ENCODE measurements at places on chromosomes 1 and 21.

- no peak for DNase-seq
Observed at GRCh38 chr1:101088431-101088830, 62.8 kb upstream of the DPH5 start.

DNA sequence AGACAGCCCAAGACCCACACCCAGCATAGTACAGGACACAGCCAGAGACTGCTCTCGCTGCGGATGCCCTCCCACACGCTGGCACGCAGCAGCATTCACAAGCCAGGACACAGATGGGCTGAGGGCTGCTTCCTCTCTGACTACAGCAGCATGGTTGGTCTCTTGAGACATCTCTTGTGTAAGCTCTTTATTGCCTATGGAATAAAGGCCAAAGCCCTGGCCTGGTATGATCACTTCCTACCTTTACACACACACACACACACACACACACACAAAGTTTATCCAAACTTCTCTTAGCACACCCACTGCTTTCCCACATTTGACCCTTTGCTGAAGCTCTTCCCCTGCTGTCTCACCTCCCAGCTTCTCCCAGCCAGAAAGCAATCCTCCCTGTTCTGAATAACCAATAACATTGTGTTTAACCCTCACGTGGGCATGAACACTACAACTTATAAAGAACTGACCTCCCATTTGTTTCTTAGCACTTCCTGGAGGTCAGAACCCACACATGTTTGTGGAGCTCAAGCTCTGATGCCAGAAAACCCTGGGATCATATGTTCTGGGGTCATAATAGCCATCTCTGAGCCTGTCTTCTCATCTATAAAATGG lies 1.2 kb upstream of the LUZP1 start:
- DNase-seq = peak; percentile 57

DNA sequence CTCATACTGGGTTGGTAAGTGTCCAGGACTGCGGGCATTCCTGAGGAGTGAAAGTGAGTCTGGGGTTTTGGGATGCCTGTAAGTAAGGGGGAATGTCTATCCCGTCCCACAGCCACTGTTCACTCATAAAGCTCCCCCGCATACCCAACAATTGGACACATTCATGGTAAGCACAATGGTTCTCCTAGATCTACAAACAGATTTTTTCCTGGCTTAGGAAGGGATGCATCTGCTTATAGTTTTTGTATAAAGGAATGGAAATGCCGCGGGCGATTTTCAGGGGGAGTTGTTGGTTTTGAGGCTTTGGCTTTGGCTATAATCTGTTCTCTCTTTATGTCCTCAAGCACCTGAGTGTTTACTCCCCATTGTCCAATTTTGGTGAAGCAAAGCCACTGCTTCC lies 7.1 kb downstream of the ERVH48-1 start:
- no peak for DNase-seq

- DNase-seq = no peak
Observed at GRCh38 chr1:238950784-238951183, 435.6 kb upstream of the CHRM3 start.

DNA sequence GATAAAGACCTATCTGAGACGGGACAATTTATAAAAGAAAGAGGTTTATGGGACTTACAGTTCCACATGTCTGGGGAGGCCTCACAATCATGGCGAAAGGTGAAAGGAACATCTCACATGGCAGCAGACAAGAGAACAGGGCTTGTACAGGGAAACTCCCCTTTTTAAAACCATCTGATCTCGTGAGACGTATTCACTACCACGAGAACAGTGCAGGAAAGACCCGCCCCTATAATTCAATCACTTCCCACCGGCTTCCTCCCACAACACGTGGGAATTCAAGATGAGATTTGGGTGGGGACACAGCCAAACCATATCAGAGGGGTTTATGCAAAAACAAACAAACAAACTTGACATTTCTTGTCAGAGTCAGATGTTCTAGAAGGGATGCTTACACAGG lies 89.7 kb downstream of the PLPP3 start:
- DNase-seq = no peak

DNA sequence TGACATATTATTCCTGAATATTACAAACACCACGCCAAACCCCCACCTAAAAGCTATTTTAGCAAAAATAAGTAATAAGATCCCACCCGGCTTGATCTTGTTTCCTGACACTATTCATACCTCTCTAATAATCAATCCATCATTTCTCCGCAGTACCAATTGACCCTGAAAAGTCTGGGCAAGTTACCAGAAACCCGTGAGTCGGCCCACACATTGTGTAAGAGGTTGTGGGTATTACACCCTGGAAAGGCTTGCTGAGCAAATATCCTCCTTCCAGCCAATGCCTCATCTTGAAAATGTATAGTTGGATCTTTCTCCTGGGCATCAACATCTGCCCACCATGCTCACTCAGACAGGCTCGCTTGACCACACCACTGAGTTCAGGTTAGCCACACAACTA lies 451.0 kb downstream of the TTLL7 start:
- no peak for DNase-seq

GRCh38 chr1:226129230-226129629 lies 57.3 kb downstream of the ACBD3 start:
- DNase-seq = peak; percentile 13

DNA sequence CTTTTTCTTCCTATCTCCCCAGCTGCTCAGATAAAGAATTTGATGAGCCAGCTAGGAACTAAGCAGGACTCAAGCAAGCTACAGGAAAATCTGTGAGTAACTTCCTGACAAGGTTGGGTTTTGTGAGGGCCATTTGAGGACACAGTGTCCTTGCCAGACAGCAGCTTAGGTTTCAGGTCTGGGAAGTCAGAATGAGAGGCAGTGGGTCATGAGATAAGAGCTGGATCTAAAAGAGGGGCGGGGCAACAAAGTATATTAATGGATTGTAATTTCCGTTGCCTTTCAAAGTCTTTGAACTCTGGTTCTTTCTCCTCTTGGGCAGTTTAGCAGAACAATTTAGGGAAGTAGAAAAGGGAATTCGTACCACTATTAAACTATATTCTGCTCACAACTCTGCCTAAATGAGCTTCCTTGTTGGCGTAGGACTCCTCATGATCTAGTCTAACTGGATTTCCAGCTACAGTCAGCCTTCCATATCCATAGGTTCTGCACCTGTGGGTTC lies 16.6 kb downstream of the STX12 start:
- DNase-seq = no peak

GRCh38 chr1:180598333-180598974 lies 33.4 kb upstream of the XPR1 start:
- peak; percentile 54 for DNase-seq

GRCh38 chr1:219236933-219237610 lies 63.4 kb downstream of the LYPLAL1 start:
- no peak for DNase-seq

DNA sequence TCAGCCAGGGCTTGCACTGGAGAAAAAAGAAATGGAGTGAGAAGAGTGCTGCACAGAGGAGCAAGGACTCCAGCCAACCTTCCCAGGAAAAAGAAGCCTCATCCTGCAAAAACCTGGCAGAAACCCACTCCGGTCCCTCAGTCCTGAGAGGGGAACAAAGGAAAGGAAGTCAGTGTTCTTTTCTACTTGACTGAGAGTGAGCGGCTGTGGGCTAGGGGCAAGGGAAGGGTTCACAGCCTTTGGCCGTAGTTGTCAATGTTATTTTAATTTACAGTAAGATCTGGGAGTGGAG lies 8.9 kb upstream of the GOLT1A start:
- DNase-seq = no peak

DNA sequence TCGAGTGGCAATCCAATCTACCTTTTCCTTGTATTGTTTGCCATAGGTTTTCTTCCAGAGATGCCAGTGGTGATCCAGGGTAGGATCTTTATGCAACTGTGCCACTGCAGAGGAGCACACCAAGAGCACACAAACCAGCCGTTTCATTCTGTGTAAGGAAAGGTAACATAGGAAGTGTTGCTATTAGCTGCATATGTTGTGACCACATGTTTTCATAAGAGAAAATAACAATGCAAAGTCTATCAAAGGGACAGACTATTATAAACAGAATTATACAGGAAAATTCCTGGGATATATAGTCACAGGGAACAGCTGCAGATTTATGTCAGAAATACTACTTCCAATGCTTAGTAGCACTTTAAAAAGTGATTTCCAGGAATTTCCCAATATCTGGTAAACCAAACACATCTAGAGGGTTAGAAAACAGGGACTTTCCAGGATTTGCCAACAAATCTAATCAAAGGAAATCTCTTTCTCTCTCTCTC lies 919 bp downstream of the CTSS start:
- DNase-seq = no peak

All from islet precursor cell (in vitro differentiated cells).